ENCODE measurements at places on chromosomes 4 and X. TPM values are rescaled to one million over a fixed set of nuclear protein-coding genes. Genes with fewer than 3 reads are reported as not detected.
A peak's percentile ranks its signal among the peaks of the same experiment; 100 is the strongest.

Gene SH3D19
- total RNA-seq, result 25.1 TPM

Gene SOWAHB
- total RNA-seq, result not detected

Gene ZCCHC4
- 11.5 TPM for total RNA-seq

Gene ERVMER34-1
- 3.3 TPM for total RNA-seq

Gene ALB
- total RNA-seq, result 0.70 TPM

DNA sequence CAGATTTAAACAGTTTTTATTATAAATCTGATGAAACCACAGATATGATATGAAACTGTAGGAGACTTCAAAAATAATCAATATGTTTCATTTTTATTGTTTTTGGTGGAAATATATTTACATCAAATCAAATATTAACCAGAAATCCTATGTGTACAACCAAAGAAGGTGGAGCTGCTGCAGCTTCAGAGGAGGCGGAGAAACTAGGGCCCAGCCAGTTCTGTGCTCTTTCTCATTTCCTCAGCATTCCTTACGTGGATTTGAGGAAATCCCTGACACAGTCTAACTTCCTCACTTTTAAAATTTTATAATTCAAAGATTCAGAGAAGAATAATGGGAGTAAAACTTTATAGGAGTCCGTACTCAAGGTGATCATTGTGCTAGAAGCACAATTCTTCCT, 610.7 kb upstream of the CPXCR1 start:
- no peak for DNase-seq

DNA sequence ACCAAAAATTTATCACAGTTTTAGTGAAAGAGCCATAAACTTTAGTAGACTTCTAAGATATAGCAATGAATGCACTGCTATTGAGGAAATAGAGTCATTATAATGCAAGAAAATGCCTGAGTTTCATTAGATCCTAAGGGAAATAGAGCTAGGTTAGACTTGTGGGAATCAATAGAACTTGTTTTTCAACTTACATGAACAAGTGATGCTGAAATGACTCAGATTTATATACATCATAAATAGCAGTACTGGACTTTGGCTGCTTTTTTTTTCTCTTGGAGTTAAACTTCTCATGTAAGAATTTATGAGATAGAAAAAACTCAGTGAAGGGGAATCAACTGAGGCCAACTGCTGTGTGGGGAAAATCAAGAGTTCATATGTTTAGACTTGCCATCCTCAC, 216.5 kb upstream of the AADAT start:
- DNase-seq, result no peak

DNA sequence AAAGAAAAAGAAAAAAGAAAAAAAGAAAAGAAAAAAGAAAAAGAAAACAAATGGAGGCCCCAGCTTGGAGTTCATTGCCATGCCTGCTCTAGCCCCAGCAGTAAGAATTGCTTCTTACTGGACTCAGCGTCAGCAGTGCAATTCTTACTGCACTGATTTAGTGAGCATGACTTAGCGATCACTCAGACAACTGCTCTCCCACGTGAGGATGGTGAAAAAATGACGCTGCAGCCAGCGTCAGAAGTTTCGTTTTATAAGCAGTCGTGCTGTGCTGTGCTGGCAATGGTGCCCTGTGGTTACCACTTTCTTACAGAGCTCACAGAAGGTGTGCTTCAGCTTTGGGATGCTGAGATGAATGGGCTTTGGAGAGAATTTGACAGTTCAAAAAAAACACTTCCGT, 68.3 kb upstream of the DDX3X start:
- DNase-seq, result no peak

- DNase-seq, result no peak
Measured at GRCh38 chr4:101958547-101958946, 168.0 kb downstream of the BANK1 start.

DNA sequence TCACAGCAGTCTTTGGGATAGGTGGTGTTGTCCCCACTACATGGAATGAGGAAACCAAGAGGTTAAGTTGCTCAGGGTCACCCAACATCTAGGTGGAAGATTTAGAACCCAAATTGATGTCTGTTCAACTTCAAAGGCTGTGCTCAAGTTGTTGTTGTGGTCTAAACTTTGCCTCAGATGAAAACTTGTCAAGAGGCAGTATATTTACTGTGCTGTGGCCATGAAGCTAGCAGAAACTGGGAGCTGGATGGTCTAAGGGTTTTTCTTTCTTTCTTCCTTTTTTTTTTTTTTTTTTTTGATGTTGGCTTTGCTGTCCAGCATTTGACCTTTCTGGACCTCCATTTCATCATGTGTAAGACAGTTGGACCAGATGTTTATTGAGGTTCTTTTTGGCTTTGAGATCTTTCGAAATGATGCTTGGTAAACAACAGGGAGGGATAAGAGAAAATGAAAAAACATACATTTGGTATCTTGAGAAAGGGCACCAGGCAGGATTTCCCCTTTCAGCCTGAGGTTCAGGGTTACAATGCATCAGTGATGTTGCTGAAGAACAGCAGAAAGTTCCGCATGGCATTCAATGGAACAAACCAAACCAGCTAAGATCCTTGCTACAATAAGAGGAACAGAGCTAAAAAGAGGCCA, 166.2 kb upstream of the RPS6KA3 start:
- no peak for DNase-seq

- DNase-seq, result no peak
Measured at GRCh38 chr4:101008503-101008902, 338.8 kb downstream of the PPP3CA start.

DNA sequence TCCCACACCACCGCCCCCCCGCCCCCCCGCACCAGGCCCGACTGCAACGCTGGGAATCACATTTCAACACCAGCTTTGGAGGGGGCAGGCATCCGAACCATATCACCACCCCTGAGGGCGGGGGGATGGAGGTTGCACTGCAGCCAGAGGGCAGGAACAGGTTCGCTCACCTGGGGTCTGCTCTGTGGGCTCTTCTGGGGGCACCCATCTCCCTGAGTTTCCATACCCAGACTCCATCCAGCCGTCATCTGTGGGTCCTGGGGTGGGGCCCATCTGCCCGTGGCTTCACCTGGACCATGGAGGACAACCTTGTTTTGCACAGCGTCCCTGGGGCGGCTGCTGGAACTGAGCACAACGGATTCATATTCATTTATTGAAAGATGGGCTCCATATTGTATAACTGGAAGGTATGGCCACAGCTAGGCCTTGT, 6.9 kb downstream of the PSAPL1 start:
- DNase-seq, result no peak

DNA sequence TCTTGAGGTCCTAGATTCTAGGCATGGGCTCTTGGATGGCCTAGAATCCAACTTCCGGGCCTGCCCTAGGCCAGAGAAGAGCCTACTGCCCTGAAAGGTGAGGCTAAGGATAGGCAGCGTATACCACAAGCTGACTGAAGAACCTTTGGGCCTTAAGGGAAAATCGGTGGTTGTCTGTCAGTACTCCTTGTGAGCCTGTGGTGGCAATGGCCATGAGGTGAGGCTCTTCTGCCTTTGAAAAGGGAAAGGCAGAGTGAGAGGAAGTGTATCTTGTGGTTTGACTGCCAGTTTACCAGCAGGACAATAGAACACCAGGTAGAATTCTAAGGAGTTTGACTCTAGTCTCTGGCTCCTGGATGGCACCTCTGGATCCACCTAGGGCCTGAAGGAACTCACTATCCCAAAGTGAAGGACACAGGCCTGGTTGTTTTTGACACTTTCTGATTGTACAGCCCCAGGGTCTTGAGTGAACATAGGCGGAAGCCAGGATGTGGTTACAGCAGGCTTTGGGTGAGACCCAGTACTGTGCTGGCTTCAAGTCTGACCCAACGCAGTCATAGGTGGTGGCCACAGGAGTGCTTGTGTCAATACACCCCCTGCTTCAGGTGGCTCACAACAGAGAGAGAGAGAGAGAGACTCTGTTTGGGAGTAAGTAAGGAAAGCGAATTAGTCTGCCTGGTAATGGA, 20.9 kb downstream of the ITIH6 start:
- no peak for DNase-seq

GRCh38 chr4:129821963-129822362, 726.0 kb downstream of the C4orf33 start:
- no peak for DNase-seq

DNA sequence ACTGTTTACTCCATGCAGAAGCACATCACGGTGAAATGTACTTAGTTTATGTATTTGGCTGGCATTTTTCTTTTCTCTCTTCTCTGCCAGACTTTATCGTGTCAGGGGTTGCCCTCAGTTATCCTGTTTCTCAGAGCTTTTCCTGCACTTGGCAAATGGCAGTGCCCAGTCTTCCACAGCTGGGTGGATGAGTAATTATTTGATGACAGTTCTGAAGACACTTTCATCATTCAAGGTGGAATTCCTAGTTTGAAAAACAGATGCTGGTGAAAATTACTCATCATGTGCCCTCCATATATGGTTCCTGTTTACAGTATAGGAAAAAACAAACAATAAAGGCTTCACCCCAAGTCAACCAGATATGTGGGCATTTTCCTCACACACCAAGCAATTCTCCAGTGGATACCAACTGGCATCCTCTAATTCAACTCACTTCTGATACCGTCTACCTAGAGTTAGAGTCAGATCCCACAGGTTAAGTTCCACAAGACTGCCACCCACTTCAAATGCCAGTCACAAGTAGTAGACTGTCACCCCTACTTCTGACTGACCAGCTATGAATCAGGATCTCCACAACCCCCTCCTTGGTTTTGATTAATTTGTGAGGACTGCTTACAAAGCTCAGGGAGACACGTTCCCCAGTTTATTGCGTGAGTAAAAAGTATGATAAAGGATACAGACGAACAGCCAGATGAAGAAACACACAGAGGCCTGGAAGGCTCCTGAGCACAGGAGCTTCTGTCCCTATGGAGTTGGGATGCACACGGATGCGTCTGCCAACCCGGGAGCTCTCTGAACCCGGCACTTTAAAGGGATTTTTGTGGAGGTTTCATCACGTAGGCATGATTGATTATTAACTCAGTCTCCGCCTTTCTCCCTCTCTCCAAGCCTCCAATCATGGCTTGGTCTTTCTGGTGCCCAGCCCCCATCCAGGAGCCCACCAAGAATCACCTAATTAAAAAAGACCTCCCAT, 72.9 kb downstream of the CLDN34 start:
- no peak for DNase-seq

GRCh38 chr4:183413234-183414200, 30.9 kb upstream of the CDKN2AIP start:
- no peak for DNase-seq

DNA sequence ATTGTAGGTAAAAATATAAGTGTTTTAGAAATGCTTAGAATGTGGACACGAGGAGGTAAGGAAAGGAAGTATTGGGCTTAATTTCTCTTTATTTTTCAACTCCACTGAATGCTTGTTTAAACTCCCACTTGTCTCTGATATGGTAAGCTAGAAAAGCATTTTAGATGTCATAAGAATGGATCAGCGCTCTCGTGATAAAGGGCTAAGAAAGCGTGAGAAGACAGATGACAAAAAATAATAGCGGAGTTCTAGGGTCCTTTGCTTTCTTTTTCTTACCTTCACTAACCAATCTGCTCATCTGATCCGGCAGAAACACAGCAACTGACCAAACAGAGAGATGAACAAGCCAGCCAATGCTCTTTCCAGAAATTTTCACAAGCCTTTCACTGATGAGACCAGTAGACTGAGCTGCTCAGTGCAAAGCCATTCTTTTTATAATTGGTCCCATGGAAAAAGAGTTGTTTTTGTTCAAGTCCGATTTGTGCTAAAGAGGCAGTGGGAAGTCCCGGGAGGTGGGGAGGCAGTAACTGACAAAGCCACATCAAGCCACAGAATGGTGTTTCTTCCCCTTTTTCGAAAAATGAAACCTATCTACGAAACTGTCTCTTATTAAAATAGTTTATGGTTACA, at the start of gene TASL:
TASL (minus strand) TSS at position 405 of the 630 bp plus-strand sequence. CDS start 17,411 bp downstream, outside the sequence.
- DNase-seq, result no peak

- peak; percentile 8 for DNase-seq
Measured at GRCh38 chr4:184347251-184348239, 126.8 kb downstream of the IRF2 start.

DNA sequence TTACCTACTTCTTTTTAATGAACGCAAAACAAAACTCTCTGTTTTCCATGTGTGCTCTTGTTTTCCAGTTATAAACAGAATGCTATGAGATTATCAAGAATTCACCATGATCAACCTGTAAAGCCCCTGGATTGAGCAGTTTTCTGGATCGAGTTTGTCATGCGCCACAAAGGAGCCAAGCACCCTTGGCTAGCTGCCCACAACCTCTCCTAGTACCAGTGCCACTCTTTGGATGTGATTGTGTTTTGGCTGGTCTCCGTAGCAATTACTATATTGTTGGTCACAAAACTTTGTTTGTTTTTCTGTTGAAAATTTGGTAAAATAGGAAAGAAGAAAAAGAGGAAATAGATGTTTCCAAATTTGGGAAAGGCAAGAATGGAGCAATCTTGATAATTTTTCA, 51.1 kb downstream of the UGT2B7 start:
- no peak for DNase-seq

GRCh38 chr4:56654238-56654632, 26.9 kb downstream of the HOPX start:
- no peak for DNase-seq

DNA sequence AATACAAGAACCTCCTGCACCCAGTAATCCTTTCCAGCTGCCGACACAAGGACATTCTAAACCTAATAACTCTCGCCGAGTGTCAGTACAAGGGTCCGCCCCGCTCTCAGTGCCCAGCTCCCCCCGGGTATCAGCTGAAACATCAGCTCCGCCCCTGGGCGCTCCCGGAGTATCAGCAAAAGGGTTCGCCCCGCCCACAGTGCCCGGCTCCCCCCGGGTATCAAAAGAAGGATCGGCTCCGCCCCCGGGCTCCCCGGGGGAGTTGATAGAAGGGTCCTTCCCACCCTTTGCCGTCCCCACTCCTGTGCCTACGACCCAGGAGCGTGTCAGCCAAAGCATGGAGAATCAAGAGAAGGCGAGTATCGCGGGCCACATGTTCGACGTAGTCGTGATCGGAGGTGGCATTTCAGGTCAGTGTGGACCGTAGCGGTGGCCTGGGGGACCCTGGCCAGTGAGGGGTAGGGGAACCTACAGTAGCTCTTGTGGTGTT, at the start of gene MAOA:
MAOA (plus strand) TSS at position 295 of the 490 bp plus-strand sequence; CDS start at position 338, 43 bp downstream.
- no peak for DNase-seq

- DNase-seq, result no peak
Measured at GRCh38 chr4:183588169-183588675, 70.8 kb downstream of the RWDD4 start.

- no peak for DNase-seq
Measured at GRCh38 chrX:153861151-153861550, 24.8 kb downstream of the L1CAM start.

DNA sequence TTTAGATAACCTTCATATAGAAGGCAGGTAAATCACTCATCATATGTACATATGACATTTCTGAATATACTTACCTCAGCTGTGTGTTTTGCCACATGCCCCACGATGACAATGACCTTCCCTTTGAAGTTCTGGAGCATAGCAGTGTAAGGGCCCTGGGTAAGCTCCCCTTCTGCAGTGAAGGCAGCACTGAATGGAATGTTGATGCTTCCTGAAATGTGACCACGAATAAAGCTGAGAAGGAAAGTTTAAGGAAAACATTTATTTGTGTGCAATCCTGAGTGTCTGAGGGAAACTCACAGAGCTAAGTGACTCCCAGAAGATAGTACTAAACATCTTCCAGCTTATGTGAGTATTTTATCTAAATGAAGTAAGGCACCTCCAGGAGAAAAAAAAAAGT, 200.1 kb downstream of the NPNT start:
- no peak for DNase-seq
